ENCODE measurements at places on chromosomes 6 and 20.

DNA sequence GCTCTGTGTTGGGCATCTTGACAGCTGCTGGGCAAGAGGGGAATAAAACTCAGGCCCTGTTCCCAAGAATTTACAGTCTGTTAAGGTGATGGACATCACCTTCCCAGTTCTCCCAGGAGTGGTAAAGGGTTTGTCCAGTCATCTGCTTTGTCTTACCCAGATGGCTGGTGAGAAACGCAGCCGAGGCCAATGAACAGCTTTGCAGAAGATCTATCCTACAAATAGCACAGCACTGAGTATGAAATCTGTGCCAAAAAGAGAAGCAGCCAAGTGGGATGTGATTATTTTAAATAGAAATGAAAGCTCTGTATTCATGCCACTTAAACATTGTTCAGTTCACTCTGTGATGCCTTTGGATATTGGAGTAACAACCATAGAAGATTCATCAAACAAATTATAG lies 132.7 kb upstream of the SLC22A16 start:
- DNase-seq: no peak
- no peaks in the 10 kb centered on the region for H3K4me1 ChIP-seq
- H3K4me3 ChIP-seq: no peak overlapping the region
- H3K36me3 ChIP-seq: peaks cover 5% of the 10 kb centered on the region
- no peaks in the 10 kb centered on the region for H3K27me3 ChIP-seq

DNA sequence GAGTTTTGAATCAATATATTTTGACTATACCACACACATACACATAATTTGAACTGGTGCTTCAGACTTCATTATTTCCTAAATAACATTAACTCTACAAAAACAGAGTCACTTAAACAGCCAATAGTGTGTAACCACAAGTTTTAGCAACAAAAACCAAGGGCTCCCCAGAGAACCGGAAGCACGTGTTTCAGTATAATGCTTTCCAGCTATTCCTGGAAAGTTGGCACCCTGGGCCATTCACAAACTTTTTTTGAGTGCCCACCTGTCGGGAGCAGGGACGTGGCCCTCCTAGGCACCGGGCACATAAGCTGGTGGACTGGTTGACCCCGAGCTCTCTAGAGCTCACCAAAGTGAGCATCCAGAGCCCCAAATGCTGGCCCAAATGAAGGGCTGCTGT lies 1.9 kb upstream of the SLC35D3 start:
- H3K27ac ChIP-seq: no peak overlapping the region
- H3K27me3 ChIP-seq: peaks cover 23% of the 10 kb centered on the region
- H3K36me3 ChIP-seq: peaks cover 13% of the 10 kb centered on the region
- peaks cover 20% of the 10 kb centered on the region for H3K4me1 ChIP-seq

DNA sequence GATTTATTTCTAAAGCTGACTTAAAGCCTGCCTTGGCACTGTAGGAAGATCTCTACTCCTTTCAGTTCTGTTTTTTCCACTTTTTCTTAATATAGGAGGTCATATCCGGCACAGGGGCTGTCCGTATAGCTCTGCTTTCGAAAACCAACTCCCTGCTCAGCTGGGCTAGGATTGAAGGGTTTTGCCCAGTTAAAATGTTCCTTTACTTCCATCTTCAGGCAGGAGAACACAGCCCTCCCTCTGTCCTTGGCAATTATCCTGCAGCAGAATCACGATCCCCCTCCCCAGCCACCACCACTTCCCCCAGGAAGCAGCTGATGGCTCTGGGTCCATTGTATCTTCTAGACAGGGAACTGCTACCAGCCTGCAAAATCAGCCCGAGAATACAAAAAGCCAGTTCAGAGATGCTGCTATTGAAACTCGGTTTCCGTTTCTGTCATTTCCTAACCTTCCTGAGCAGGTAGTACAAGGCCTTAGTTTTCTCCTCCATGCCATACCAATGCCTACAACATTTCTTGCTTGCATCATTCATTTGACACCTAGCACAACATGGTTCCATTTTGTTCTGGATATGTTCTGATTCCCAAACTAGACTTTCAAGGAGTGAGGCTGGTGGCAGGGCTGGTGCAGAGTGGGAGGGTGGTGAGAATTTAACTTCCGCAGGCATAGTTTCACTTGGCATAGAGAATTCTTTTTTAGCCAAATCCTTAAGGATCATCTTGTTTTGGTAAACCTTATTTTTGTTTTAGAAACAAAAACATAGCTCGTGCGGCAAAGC lies 53.9 kb downstream of the FAM50B start:
- no peaks in the 10 kb centered on the region for H3K4me1 ChIP-seq
- no peaks in the 10 kb centered on the region for H3K36me3 ChIP-seq
- H3K4me3 ChIP-seq: no peak overlapping the region

DNA sequence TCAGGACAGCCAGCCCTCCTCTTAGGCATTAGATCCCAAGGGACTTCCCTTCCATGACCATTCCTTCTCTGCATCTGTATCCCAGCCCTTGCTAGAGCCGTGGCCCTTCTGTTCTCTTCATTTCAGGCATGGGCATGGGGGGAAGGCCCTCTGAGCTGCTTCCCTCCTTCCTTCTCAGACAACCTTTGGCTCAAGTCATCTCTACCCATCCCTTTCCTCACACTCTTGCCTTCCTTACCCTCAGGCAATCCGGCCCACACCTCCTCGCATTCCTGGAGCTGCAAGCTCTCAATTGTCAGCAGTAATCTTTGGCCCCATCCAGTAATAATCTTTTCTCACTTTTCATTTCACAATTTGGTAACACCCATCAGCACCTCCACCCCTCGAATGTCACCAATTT lies 426.9 kb upstream of the JARID2 start:
- no peak for DNase-seq
- H3K4me1 ChIP-seq: peaks cover 11% of the 10 kb centered on the region
- H3K27ac ChIP-seq: no peak overlapping the region

DNA sequence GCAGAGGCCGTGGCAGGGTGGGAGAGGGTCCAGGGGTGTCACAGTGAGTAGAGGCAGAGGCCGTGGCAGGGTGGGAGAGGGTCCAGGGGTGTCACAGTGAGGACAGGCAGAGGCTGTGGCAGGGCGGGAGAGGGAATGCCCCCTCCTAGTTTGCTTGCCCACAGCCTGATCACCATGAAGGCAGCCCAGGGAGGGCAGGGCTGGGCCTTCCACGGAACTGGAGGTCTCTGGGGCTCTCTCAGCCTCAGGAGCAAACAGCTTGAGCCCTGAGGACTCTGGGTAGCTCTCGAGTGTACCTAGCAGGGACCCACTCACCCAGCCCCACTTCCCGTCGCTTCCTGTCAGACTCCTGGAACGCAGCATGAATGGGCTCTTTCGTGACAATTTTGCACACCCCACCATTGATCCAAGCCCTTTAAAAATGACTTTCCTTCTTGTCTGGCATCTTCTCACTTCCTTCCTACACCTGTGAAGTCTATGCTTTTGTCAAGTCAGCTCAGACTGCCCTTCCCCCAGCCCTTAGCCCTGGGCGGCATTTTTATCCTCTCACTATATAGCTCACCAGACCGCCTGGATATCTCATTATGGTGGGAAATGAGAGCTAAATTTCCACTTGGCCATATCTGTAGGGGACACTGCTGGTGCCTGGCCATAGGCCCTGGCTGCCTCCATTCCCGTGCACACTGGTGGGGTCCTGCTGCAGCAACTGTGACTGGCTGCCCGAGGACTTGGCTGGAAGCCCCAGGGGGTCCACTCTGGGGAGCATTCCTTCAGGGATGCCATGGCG lies 140.3 kb downstream of the CDC5L start:
- H3K27me3 ChIP-seq: peaks cover 33% of the 10 kb centered on the region
- H3K4me3 ChIP-seq: no peak overlapping the region
- no peak overlapping the region for H3K27ac ChIP-seq
- no peaks in the 10 kb centered on the region for H3K4me1 ChIP-seq

- H3K36me3 ChIP-seq: no peaks in the 10 kb centered on the region
- no peaks in the 10 kb centered on the region for H3K4me1 ChIP-seq
- H3K4me3 ChIP-seq: no peak overlapping the region
These were observed 73.3 kb downstream of the OPRM1 start for GRCh38 chr6:154112181-154112809.

- no peaks in the 10 kb centered on the region for H3K27me3 ChIP-seq
- H3K4me1 ChIP-seq: peaks cover 17% of the 10 kb centered on the region
- H3K36me3 ChIP-seq: peaks cover 6% of the 10 kb centered on the region
- DNase-seq: peak; percentile 95
- H3K4me3 ChIP-seq: peak within 1 kb of the TSS; percentile 91
- H3K27ac ChIP-seq: peak within 1 kb of the TSS; percentile 87
These were observed at the start of gene ZNF341 for GRCh38 chr20:33731693-33732165. ZNF341 (plus strand) TSS chr20:33731996; CDS start chr20:33732022, 26 bp downstream.

DNA sequence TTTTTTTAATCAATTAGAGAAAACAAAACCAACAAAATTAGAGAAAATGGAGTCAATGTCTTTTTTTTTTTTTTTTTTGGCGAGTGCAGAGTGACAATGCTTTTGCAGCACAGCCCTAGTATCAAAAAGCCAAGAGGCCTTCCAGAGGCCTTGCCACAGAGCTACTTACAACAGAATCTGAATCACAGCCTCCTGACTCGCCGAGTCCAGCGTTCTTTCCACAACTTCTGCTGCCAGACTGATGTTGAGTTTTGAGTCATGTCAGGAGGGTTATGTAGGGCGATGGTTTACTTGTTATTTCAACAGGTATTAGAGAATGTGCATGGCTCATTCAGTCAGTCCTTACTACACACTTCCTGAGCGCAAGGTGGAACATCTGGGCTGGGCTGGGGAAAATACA lies 88.6 kb downstream of the FNDC1 start:
- peaks cover 6% of the 10 kb centered on the region for H3K27me3 ChIP-seq
- H3K36me3 ChIP-seq: no peaks in the 10 kb centered on the region
- H3K27ac ChIP-seq: no peak overlapping the region
- H3K4me1 ChIP-seq: no peaks in the 10 kb centered on the region

DNA sequence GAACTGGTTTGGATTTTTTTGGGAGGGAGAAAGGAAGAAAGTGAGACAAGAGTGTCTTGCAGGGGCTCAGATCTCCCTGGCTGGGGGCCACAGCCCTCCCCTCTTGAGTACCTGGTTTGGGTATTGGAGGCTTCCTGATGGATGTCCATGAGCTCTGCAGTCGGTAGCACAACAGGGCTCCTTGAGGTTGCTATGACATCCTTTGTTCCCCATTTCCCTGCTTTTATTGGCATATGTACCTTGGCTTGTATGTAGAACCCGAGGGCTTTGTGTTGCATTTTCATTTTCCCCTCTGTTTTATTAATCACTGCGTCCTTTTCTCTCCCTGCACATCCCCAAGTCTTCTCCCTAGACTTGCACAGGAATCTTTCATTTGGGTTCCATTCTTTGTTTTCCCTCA lies 355.5 kb upstream of the TSHZ2 start:
- peaks cover 2% of the 10 kb centered on the region for H3K27me3 ChIP-seq
- no peaks in the 10 kb centered on the region for H3K36me3 ChIP-seq
- no peak overlapping the region for H3K4me3 ChIP-seq
- DNase-seq: no peak
- H3K27ac ChIP-seq: no peak overlapping the region
- peaks cover 3% of the 10 kb centered on the region for H3K4me1 ChIP-seq

DNA sequence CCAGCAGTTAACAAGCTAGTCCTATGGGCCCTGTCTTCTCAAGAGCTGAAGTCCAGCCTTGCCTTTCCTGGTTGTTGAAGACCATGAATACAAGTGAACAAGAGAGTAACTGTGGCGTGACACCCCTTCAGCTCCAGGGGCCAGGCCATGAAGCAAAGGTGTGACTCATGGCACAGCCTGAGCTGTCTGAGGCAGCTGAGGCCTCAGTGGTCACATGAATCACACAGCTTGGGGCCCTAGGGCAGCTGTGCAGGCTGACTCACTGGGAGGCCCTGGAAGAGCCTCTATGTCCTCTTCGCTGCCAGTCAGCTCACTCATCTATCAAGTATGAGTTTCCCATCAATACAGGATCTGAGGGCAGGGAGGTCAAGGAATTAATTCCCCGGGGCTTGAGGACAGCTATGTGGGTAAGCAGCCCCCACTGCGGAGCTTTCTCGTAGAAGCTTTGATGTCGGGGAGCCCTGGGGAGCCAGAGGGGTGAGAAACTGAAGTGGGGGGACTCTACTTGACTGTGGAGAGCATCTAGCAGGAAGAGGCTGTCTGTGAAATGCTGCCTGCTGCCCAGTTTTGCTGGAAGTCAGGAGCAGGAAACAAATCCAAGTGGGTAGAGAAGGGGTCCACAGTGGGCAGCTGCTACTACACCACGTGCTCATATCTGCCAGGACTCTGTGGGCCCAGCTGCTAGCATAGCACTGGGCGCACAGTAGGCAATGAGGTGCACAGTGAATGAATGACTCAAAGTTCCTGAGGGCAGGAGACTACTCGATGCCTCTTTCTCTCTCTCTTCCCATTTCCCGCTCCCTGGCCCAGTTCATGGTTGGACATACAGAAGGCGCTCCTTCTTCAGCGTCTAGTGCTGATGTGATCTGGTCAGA lies 13.7 kb upstream of the FAM83C start:
- no peak overlapping the region for H3K4me3 ChIP-seq
- peaks cover 6% of the 10 kb centered on the region for H3K4me1 ChIP-seq
- DNase-seq: no peak
- H3K27ac ChIP-seq: no peak overlapping the region
- peaks cover 3% of the 10 kb centered on the region for H3K36me3 ChIP-seq

DNA sequence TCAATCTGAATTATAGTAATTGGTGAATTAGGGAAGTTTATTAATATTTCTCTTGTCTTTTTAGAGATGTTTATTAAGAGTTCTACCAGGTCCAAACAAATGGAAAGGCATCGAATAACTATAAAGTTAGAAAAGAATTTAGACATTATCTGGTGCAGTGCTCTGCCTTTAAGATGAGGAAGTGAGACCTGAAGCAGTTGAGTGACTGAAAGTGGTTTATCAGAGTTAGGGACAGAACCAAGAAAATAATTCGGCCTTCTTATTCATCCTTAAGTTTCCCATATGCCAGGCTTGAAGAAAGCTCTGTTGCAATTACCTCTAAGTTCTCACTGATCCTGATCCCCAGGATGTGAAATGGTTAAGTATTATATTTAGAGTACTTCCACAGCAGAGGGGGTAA lies 94.2 kb upstream of the FLRT3 start:
- no peaks in the 10 kb centered on the region for H3K36me3 ChIP-seq
- H3K4me1 ChIP-seq: peaks cover 2% of the 10 kb centered on the region
- H3K4me3 ChIP-seq: no peak overlapping the region
- DNase-seq: no peak

GRCh38 chr6:18186033-18186432 lies 30.8 kb downstream of the KDM1B start:
- peaks cover 35% of the 10 kb centered on the region for H3K36me3 ChIP-seq
- H3K4me3 ChIP-seq: no peak overlapping the region
- H3K27me3 ChIP-seq: no peaks in the 10 kb centered on the region

DNA sequence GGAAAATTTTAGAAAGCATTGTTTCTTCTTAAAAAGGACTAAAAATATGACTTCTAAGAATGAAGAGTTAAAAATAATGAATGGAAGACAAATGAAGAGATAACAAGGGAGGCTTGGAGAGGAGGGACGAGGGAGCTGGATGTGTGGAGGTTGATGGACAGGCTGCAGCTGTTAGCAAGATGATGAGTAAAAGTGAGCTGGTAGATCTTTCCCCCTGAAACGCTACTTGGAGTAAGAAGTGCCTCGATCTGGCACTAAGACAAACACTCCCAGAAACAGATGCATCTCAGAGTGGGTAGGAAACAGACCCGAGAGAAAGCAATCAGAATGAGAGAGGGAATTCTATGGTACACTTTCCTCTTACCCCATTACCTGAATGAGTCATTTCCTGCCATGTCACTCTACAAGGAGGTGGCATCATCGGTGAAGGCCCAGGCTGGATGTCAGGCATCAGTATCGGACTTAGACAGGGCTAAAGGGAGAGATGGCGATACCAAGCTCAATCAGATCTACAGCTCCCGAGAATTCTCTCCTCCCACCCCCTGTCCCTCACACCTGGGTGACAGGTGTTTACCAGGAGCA lies 154.1 kb upstream of the BMP2 start:
- no peak for DNase-seq
- no peak overlapping the region for H3K4me3 ChIP-seq
- peaks cover 1% of the 10 kb centered on the region for H3K36me3 ChIP-seq
- no peaks in the 10 kb centered on the region for H3K4me1 ChIP-seq
- H3K27me3 ChIP-seq: no peaks in the 10 kb centered on the region

GRCh38 chr6:29753309-29753644 lies 30.0 kb downstream of the HLA-F start:
- H3K4me1 ChIP-seq: peaks cover 22% of the 10 kb centered on the region
- peak overlapping the region; percentile 15 for H3K27ac ChIP-seq
- H3K27me3 ChIP-seq: peaks cover 6% of the 10 kb centered on the region
